Hematopoietic multipotent progenitor cell treated with erythropoietin and hydrocortisone succinate and interleukin-3 and kit ligand, for 15 days (in vitro differentiated cells): ENCODE measurements at places on chromosomes 4 and X.
A peak's percentile ranks its signal among the peaks of the same experiment; 100 is the strongest.

DNA sequence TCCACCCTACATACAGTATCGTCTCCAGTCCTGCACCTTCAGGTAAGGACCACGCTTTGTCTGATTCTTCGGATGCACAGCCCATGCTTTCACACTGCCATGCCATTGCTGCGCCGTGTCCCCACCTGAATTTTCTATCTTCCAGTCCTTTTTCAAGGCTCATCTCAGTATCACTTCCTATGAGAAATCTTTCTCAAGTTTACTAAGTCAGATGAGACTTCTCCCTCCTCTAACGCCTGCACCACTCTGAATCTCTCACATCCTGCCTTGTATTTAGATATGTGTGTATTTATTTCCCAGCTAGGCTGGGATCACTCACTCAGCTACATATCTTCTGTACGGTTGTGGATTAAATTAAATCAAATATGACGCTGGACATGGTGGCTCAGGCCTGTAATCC is 116.8 kb downstream of the SMIM20 start:
- no peak for DNase-seq

DNA sequence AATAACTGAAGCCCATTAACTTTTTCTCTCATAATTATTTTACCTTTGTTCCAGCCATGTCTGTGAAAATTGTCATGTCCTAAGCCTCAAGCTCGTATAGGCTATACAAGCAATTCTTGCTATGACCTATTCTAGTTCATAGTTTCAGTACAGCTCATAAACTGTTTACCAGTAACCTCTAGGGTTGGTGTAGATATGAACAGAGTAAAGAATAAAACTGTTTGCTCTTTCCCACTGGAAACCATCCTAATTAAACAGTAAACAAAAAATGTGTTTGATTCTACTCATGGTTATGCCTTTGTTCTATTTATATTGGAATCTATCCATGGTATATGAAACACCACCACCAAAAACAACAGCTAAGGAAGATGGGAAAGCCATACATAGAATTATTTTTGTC is 1444.0 kb upstream of the PCDH7 start:
- no peak for DNase-seq

DNA sequence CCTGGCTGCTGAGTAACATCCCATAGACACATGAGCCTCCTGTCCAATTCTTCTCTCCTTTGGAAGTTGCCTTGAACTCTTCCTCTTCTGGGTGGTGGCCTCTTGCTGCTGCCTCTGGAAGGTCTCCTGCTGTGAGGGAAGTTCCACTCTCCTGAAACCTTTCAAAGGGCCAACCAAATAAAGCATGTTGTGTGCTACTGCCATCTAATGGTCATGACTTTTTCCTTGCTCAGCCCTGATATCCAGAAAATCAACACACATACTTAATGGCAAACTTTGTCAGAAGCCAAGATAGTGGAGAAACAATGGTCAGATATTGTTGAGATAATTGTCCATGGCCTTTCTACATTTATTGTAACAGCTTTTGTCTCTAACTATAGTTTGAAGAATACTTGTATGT is 19.1 kb upstream of the ZXDA start:
- DNase-seq: no peak

DNA sequence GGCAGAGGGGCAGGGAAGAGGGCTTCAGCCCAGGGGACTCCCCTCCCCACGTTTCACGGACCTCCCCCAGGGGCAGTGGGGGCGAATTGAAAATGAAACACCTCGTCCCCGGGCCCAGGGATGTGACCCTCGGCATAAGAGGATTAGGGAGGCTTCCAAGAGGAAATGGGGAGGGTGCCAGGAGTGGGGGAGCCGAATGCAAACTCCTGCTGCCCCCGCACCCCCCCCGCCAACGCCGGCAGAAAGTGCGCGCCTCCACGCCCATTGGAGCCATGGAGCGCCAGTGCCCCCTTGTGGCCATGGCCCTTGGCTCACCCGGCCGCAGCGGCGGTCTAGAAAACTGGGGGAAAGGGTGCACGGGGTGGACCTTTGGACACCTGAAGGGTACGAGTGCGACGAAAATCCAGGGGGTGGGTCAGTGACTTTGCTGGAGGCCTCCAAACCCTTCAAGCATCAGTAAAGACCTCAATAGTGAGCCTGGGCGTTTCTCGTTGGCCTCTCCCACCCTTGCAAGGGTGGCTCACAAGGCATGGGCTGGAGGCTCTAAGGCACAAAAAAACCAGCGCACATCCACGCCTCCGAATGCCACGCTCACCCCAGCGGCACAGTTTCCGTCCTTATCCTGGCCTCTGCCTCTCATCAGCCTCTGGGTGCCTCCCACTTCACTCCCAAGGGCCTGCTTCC is 120.8 kb upstream of the PJA1 start:
- peak; percentile 49 for DNase-seq

DNA sequence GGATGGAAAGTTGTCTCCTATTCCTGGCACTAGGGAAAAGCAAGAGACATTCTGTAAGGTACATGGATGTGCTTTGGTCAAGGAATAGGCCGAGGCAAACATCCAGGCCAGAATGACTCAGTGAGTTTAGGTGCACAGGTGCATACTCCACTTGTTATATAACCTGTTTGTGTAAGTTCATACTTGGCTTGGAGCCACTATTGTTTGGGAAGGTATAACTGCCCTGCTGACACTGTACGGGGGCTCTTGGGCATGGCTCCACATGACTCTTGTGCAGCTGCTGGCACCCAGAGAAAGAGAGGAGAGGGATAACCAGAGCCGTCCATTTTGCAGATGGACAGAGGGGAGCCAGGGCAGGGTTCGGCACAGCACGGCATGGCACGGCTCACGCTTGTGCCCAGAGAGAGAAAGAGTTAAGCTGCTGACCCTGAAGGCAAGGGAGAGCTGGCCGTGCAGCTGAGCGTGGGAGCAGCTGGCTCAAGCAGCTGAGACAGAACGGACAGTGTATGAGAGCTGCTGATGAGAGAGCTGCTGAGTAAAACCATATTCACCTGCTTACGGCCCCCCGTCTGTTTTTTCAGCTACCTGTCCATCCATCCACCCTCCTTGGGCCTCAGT is 98.0 kb downstream of the SLC2A9 start:
- no peak for DNase-seq

DNA sequence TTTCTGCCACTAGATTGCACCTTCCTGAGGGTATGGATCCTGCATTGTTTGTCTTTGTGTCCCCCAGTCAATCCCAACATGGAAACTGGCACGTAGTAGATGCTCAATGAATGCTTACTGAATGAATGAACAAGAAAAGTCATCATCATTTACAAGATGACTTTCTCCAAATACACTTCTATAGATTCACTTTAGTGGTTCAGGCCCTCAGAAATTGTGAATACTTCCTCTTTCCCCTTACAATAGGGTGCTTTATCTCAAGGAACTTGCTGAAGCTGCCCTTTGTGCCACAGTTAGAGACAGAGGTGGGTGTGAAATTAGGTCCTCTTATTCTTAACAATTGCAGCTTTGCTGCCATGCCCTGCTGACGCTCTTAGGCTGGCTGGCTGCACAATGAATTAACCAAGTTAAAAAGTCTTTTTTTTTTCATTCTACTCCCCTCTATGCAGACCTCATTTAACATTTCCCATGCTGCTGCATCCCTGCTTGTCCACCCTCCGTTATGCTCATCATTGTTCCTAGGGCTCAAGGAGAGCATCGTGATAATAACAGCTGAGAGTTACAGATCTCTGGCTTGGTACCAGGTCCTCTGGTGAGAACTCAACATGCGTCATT is 108.0 kb upstream of the ZNF518B start:
- DNase-seq: no peak

DNA sequence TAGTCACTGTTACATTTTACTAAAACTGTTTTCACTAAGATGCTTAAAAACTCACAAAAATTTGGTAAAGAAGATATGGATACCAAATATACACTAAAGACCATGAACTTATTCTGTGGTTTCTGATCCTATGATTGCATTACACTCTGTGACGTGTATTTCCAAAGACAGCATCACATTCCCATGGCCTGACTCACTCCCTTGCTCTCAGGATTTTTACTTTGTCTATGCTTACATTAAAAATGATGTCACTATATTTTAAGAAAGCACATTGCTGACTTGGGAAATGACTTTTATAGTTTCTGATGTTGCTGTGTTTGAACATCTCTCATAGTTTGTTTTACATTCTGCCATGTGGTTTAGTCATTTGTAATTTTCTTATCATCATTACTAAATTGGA is 327.9 kb upstream of the MAGEB18 start:
- no peak for DNase-seq

- DNase-seq: no peak
These were observed 35.7 kb downstream of the FRAS1 start for GRCh38 chr4:78092850-78093249.

DNA sequence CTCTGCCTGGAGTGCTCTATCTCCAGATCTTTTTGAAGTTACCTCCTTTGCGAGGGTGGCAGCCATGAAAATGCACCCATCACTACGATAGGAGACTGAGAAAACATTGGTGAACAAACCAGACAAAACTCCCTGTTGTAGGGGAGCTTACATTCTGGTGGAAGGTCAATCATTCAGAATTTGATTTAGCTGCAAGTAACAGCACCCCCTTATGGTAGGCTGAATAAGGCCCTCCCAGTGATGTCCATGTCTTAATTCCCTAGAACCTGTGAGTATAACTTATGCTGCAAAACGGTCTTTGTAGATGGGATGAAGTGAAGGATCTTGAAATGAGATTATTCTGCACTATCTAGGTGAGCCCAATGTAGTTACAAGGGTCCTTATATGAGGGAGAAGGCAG is 5.6 kb upstream of the TEC start:
- DNase-seq: peak; percentile 75

DNA sequence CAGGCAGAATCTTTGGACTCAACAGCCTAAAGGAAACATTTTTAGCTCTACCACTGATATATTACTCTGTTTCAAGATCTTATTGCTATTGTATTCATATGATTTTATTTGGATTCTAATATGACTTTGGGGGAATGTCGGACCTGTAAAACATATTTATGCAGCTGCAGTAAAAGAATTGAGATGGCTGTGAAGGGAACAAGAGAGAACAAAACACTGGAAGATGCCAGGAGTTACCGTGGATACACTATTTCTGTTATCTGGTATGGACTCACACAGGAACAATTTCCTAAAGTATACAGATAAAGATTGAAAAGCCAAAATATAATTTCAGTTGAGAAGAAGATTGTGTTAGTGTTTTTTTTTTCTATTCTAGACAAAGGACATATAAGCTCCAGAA is 113.0 kb upstream of the DCLK2 start:
- DNase-seq: no peak

GRCh38 chr4:78058591-78059523 is 1.7 kb downstream of the FRAS1 start:
- DNase-seq: no peak

GRCh38 chrX:443536-444210 is 57.0 kb upstream of the PPP2R3B start:
- DNase-seq: no peak

DNA sequence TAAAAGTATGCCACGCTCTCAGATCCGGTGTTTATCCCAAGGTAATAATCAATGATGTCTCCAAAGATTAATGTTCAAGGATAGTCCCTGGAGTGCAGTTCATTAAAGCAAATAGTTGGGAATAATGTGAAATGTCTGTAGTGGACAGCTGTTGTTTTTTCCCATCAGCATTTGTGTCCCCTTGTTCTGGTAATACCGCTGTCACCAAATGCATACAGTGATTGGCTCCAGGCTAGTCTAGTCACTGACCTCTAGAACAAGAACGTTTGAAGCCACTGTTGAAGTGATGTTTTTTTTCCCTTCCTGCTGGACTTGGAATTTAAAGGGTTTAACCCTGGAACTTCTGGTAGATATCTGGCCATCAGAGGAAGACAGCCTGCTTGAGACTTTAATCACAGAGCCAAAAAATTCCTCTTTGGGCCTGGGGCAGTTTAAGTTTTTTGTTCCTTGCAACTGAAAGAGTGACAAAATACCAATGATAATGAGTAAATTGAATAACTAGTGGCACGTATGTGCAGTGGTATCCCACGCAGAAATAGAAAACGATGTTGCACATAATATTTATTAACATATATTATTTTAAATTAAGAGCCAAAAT is 30.6 kb downstream of the HSD17B11 start:
- DNase-seq: no peak

DNA sequence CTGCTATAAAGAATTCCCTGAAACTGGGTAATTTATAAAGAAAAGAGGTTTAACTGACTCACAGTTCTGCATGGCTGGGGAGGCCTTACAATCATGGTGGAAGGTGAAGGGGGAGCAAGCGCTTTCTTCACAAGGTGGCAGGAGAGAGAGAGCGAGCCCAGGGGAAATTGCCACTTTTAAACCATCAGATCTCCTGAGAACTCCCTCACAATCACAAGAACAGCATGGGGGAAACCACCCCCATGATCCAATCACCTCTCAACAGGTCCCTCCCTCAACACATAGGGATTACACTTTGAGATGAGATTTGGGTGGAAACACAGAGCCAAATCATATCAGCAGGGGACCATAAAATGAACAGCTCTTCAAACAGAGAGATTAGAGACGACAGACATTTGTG is 198.6 kb downstream of the MAGEB5 start:
- no peak for DNase-seq

GRCh38 chr4:88291003-88291402 is 6.6 kb upstream of the PPM1K start:
- no peak for DNase-seq

GRCh38 chr4:182188622-182189021 is 54.6 kb upstream of the TENM3 start:
- DNase-seq: no peak

DNA sequence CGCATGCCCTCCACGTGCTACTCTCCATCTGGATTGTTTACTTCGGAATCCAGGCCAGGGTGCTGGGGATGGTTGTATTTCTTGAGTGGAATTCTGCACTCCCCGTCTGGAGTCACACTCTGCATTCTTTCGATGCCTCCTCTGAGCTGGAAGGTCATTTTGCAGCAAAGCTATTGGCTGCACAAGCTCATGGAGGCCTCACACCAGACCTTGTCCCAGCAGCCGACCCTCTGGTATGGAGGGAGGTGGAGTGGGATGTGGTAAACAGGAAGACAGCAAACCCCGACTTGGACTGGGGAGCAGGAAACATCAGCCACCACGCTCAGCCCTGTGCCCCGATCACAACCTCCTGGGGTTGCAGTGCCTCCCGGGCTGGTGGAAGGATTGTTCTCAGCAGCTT is 225.3 kb upstream of the LNX1 start:
- no peak for DNase-seq

GRCh38 chr4:71860643-71861042 is 76.8 kb upstream of the GC start:
- DNase-seq: no peak

- DNase-seq: no peak
These were observed 53.8 kb downstream of the PACRGL start for GRCh38 chr4:20754036-20754435.
